ENCODE measurements at places on chromosomes 2 and 18.

GRCh38 chr2:109331081-109331480 is 202.1 kb downstream of the SH3RF3 start:
- no peak for DNase-seq

GRCh38 chr18:5508821-5509220 is 35.0 kb downstream of the EPB41L3 start:
- no peak for DNase-seq

DNA sequence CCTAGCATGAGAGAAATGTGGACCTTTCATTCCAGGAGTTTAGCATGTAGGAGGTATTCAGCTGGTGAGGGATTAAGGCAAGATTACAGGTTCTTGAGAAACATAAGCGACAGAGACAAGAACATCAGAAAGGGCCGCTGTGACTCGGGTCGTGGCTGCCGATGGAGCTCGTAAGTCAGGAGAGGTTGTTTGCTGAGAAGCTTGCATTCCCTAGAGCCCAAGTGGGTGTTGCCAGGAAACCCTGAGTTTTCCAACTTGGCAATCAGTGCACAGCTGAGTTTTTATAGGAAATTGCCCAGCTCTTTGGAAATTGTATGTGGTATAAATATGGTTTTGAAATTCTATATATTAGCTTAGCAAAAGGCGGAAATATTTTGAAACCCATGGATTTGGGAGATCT is 46.4 kb upstream of the CYP1B1 start:
- DNase-seq = no peak

GRCh38 chr18:70194227-70194890 is 11.1 kb downstream of the RTTN start:
- DNase-seq = no peak

DNA sequence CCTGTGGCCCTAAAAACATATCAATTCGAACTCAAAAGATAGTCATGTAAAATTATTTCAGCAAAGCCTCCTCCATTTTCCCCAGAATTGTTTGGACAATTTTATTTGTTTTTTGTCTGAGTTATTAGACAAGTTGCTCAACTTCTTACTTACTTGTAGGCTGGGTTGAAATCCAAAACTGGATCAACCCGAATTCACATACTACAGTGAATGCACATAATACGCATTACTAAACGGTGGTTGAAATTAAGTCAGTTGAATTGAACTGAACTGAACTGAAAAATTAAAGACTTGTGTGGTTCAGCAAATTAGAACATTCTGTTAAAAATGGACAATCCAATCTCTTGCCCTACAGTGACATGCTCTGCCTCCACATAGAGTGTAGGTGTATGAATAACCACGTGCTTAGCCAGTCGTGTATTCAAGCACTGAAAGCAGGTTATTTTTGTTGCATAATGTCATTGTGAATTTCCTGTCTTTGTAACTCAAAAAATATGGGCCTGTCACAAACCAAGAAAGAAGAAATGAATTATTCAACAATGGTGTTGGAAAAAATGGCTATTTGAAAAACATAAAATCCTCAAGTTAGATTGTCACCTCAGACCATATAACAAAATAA is 441.0 kb downstream of the TXNL1 start:
- DNase-seq = no peak

DNA sequence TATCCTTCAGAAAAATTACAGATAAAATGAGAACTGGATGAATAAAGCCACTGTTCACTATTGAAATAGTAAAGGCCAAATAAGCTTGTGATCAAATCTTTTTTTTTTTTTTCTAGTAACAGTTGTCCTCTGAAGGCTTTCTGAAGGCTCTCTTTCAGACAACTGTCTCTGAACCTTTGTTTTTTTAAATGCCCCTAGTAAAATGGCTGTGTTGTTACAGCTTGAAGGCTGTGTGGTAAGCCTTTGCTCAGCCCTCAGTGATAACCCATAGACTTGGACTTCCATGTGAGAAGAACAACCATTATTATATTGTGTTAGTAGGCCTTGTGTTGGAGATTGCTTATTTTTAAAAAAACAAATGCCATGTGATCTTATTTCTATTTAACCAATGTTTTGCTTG is 17.6 kb downstream of the FMNL2 start:
- DNase-seq = no peak

DNA sequence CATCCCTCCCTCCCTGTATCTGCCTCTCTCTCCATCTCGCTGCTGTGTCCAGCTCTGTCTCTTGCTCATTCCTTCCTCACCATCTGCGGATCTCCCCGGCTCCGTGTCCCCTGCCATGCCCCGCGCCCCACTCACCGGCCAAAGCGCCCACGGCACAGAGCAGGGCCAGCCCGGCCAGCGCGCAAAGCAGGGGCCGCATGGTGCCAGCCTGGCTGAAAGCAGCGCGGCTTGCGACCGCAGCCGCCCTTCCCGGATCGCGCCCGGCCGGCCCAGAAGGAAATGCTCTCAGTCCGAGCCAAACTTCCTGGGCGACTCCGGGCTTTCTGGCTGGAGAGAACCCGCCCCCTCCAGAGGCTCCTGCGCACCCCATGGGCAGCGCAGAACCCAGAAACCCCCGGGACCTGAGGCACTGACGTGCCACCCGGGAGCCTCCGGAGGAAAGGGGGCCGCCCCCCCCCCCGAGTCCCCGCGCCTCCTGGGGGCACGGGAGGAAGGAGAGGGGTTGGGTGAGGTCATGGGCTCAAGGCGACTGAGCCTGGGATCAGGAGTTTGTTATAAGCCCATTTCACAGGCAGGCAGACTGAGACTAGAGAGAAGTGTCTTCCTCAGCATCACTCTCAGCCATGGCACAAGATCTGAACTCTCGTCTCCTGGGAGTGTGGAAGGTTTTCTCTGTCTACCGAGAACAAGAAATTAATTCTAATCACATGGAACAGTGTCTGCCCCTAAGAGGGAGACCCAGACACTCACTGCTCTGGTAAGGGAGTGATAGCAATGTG is 45.2 kb upstream of the RAB6C start:
- DNase-seq = no peak

DNA sequence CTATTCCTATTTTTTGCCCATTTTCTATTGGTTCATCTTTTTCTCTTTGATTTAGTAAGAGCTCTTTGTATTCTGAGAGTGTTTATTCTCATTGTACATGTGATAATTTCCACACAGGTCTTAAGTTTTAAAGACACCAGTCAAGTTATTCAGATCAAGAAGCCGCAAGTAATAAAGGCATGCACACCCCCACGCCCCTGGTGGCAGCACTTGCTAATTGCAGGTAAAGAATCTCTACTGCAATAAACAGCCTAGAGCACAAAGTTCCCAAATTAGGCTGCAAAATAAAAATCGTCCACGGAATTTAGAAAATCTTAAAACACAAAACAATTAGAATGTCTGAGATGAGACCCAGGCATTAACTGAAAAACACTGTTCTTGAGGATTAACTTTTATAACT is 45.2 kb downstream of the ST3GAL5 start:
- DNase-seq = no peak

GRCh38 chr18:34709750-34710441 is at the start of gene DTNA:
TSS of gene DTNA (plus strand) at chr18:34710298. CDS start at chr18:34755977, 45,679 bp downstream.
- DNase-seq = no peak

- DNase-seq = no peak
These were observed 25.0 kb downstream of the SFT2D3 start for GRCh38 chr2:127726158-127726880.

GRCh38 chr18:5420906-5421305 is 122.9 kb downstream of the EPB41L3 start:
- no peak for DNase-seq

- DNase-seq = no peak
These were observed 13.6 kb upstream of the PROC start for GRCh38 chr2:127404466-127405254.

- DNase-seq = no peak
These were observed 54.3 kb downstream of the R3HDM1 start for GRCh38 chr2:135585586-135585985.

DNA sequence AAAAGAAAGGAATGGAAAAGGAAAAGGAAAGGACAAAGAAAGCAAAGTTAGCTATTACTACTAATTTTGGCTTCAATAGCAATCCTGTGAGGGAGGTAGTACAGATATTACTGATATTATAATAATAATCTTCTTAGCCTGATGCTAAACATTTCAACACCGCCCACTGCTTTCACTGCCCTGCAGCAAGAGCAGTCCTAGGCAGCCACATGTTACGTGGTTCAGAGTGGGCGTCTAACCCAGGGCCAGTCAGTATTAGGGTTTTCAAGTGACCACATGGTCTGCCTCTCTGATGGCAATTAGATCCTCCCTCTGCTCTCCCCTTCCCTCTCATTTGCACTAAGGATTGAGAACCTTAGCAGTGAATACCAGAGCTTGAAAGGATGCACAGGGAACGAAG is 83.7 kb upstream of the ZNF397 start:
- no peak for DNase-seq

GRCh38 chr2:26305540-26305939 is 40.4 kb upstream of the SELENOI start:
- no peak for DNase-seq

DNA sequence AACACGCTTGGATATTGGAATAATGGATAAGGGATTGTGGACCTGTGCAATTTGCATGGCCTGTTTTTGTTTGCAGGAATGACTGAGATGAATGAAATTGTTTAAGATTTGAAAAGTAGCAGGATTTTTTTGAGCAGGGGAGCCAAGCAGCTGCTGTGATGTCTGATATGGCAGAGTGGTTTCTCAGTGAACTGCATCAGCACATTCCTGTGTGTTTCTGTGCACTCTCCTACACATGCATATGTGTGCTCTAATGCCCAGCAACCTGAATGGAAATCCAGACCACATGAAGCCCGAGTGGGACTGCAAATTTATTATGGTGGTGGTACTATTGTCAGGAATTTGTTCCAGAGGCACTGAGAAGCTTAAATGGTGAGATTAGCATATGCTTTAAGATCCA is 161.7 kb downstream of the PARD3B start:
- DNase-seq = no peak

GRCh38 chr2:31413862-31414550 is 536 bp downstream of the XDH start:
- DNase-seq = no peak

DNA sequence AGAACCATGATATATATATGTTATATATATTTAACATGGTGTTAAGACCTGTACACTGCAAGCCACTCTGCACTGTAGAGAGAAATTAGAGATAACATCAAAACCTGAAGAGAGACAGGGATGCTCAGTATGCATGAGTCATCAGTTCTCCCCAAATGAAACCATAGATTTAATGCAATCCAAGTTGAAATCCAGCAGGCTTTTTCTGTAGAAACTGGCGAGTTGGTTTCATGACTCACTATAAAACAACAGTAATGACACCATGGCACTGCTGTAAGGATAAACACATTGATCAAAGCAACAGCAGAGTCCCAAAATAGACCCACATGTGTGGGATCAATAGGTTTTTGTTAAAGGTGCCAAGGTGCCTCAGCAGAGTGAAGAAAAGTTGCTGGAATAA is 65.8 kb downstream of the RTP5 start:
- no peak for DNase-seq

DNA sequence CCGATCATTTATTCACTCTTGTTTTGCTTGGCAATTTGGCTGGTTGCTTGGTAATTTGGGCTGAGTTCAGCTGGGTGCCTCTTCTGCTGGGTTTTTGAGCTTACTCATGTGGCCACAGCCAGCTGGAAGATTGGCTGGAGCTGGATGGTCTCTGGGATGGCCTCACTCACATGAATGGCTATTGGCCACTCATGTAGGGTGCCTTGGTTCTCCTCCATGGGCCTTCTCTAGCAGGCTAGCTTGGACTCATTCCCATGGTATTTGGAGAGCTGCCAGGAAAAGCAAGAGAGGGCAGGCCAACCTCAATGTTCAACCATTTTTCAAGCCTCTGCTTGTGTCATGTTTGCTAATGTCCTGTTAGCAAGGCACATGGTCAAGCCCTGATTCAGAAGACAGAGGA is 16.9 kb downstream of the ZAP70 start:
- DNase-seq = no peak

GRCh38 chr2:11421863-11422490 is 44.0 kb downstream of the E2F6 start:
- DNase-seq = no peak

- no peak for DNase-seq
These were observed 649.5 kb upstream of the ZNF804A start for GRCh38 chr2:183948861-183949260.

GRCh38 chr2:152236191-152236925 is 60.8 kb upstream of the STAM2 start:
- no peak for DNase-seq
